ENCODE measurements at places on chromosomes 2 and 18.
A peak's percentile ranks its signal among the peaks of the same experiment; 100 is the strongest.

- DNase-seq: no peak
Measured at GRCh38 chr18:8800445-8800844, 95.1 kb downstream of the MTCL1 start.

DNA sequence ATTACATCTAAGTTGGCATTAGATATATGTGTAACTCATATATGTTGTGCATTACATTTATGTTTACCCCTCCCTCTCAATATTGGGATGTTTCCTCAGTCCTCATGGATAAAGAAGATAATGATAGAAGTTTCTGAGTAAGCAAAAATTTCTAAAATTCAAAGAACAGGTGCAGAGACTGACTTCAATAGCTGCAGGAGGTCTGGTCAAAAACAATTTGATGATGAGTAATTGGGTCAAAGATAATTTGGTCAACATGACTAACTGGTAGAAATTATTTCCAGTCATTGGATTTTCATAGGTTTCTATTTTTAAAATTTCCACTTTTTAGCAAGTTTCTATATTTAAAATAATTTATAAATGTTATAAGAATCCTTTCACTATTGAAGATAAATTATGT, 1130.9 kb upstream of the SLC39A10 start:
- no peak for DNase-seq

GRCh38 chr18:35076135-35076924, 35.1 kb downstream of the MAPRE2 start:
- DNase-seq: no peak

DNA sequence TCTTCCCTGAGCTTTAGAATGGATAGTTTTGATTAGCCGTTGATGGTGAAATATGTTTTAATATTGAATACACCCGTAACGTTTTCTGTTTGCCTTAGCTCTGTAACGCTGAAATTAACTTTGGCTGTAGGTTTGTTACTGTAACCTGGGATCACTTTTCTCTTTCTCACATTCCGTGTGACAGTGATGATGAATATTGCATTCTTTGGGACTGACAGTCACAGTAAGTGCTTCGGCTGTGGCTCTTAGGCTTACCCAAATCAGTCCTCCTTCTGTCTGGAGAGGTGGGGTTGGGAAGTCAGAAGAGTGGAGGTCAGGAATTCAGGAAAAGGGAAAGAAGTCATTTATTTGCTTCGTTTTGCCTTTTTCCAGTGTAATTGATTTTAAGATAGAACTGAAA, 18.0 kb downstream of the RMC1 start:
- no peak for DNase-seq

DNA sequence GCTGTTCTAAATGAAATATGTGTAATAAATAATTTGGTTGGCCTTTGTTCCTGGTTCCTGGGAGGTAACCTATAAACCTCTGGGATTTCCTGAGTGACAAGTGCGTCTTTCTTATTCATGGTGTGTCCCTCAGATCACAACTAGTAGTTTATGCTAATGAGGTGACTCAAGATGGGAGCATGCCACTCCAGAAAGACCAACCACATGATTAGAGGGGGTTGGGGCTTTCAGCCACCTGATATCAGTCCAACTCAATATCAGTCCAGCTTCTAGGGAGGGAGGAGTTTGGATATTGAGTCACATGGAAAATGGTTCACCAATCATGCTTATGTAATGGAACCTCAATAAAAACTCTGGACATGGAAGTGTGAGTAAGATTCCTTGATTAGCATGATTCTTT, 96.6 kb downstream of the QPCT start:
- no peak for DNase-seq

GRCh38 chr2:60441800-60442199, 111.7 kb downstream of the BCL11A start:
- DNase-seq: no peak

DNA sequence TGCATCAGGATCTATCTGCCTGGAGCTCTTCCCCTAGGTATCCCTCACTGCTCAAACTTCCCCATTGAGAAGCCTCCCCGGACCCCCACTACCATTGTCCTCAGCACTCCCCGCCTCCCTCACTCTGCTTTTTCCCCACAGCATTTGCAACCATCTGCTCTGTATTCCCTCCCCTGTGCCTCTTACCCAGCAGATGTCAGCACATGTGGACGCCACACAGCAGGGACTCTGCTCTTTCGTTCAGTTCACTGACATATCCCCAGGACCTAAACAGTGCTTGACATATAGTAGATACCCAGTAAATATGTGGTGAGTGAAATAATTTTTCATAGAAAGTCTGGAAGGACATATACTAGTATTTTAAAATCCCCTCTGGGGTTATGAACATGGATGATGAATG, 101.1 kb downstream of the TMEM247 start:
- no peak for DNase-seq

GRCh38 chr2:49111456-49111855, 42.9 kb downstream of the FSHR start:
- DNase-seq: no peak

- no peak for DNase-seq
Measured at GRCh38 chr18:45467293-45467692, 148.0 kb upstream of the SLC14A2 start.

DNA sequence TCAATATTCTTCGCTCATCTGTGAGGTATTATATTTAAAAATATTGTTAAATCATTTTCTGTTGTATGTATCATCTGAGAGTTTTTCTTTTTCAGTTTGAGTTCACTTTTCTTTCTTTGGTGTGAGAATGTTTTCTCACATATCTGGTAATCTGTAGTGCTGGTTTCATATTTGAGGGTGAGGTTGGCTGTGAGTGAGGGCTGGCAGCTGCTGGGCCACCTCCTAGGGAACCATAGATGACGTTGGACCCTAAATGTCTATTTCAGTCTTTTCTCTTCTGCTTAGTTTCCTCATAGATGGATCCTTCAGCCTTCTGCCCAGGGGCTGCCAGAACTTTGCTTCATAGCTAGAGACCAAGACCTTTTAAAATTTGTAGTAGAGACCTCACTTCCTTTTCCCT, 33.5 kb downstream of the MGAT5 start:
- DNase-seq: peak; percentile 69

DNA sequence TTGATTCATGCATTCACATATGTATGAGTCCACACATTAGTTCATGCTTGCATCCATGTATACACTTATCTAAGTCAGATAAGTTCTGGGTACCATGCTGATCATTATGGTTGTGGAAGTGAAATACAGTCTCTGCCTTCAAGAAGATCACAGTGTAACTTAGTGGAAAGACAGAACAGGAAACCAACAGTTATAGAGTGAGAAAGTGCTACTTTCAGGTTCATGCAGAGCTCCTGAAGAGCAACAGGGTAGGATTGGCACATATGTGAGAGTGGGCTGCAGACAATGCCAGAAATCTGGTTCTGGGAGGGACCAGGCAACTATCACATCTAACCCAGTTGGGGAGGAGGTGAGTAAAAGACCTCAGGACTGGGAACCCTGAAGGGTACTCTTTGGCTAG, 35.4 kb upstream of the PGAP1 start:
- DNase-seq: peak; percentile 24

- no peak for DNase-seq
Measured at GRCh38 chr2:1741851-1742250, 2.5 kb downstream of the PXDN start.

- DNase-seq: no peak
Measured at GRCh38 chr2:36376992-36377738, 21.6 kb downstream of the CRIM1 start.

DNA sequence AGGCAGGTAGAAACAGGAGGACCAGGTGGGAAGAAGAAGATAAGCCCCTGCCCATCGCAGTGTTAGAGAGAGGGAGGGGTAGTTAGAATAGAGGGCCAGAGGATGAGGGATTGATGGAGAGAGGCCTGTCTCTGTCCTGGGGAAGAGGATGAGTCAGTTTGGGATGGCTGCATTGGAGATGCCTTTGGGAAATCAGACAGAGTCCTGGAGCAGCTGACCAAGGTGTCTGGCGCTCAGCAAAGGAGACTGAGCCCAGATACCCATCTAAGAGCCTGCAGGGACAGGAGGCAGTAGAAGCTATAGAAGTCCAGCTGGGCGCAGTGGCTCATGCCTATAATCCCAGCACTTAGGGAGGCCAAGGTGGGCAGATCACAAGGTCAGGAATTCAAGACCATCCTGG, 177.8 kb upstream of the HAAO start:
- no peak for DNase-seq

- no peak for DNase-seq
Measured at GRCh38 chr2:168211664-168212163, 35.7 kb downstream of the STK39 start.

DNA sequence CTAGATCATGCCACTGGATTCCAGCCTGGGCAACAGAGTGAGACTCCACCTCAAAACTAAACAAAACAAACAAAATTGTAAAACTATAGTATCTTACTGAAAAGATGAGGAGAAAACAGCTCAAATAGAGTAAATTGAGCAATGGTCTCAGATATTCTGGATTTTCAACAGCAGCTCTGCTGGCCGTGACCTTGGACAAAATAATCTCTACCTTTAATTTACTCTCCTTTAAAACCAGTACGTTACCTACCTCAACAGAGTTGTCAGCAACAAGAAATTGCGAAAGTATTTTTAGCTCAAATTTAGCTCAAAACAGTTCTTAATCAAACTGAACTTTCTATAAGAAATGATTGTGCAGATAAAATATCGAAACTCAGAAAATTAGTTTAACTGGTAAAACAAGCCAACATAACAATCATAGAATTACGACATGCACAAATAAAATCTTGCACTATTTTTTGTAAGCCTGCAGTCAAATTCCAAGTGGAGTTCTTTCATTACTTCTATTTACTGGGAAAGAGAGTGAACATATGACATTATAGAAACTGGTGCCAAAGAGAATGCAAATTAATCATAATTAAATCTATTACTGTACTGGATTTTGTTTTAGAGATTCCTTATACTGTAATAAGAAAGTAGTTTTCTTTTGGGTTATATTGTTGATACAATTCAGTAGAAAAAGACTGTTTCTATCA, 40.8 kb downstream of the TRIP12 start:
- DNase-seq: no peak

All from GM12864 (cell line).